ENCODE measurements at places on chromosomes 4 and X.

DNA sequence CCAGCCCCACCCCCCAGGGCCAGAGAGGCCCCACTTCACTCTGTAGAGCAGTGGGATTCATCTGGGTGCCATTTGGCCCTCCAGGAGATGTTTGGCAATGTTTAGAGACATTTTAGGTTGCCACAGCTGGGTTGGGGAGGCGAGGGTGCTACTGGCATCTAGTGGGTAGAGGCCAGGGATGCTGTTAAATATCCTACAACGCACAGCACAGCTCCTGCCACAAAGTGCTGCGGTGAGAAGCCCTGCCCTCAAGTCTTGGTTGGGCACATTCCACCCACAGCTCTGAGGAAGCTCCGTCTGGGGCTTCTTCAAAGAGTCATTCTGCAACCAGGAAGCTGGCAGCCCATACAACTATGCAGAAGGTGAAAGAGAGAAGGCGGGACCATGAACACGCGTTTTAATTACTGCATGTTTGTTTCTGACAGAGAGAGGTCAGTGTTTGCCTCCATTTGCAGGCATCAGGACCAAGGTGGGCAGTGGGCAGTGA, 48.1 kb upstream of the FAM9C start:
- DNase-seq, result peak; percentile 87

DNA sequence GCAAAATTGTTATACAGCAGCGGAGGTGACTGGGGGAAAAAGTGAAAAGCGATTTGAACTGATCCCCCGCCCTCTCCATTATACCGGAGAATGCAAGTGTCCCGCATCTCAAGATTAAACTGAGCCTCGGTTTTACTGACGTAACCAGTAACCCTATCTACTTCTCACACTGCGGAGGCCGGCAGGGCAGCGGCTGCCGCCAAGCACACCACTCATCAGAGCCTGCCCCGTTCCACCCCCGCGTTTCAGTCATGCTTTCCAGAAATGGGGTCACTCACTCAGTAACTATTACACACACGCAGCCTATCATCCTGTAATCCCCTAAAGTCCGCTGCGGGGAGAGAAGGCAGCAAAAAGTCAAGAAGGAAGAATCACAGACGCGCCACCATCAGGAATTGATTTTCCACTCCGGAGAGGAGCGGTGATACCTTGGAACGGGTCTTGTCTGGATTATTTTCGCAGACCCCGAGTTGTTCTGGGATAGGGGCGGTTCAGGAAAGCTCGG, 1.4 kb downstream of the RPS6KA3 start:
- DNase-seq, result peak; percentile 64

DNA sequence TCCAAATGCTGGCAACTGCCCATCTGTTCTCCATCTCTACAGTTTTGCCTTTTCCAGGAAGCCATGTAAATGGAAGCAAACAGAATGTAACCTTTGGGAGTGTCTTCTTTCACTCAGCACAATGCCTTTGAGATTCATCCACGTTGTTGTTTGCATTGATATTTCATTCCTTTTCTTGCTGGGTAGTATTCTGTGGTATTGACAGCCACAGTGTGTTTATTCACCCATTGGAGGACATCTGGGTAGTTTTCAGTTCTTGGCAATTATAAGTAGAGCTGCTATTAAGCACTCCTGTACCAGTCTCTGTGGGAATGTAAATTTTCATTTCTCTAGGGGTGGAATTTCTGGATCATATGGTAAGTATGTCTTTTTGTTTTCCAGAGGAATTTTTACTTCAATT, 194.3 kb upstream of the RPS6KA3 start:
- DNase-seq, result no peak

DNA sequence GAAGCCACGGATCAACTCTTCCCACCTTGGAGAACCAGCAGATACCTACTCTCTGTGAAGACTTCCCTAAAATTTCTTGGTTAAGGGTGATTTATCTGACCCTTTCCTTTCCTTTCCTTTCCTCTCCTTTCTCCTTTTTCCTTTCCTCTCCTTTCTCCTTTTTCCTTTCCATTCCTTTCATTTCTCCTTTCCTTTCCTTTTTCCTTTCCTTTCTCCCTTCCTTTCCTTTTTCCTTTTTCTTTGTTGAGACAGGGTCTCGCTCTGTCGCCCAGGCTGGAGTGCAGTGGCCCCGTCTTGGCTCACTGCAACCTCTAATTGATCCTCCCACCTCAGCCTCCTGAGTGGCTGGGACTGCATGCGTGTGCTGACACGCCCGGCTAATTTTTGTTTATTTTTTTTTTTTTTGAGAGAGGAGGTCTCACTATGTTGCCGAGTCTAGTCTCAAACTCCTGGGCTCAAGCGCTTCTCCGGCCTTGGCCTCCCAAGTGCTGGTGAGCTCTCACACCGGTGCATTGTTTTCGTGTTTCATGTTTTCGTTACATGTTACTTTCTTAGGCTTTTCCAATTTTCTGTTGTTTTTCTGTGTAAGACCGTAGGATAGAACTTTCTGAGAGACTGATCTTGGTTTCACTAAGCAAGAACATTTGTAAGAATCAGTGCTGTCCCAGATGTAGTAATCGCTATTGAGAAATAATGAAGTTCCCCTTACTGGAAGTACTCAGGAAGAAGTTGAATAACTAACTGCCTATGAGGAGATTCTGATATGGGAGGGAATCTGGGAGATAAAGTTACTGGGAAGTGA, 2.0 kb downstream of the TMEM165 start:
- DNase-seq, result peak; percentile 19

All from B cell (primary cell).